ENCODE measurements at places on chromosomes 4 and X. TPM values are rescaled to one million over a fixed set of nuclear protein-coding genes. Genes with fewer than 3 reads are reported as not detected.

DNA sequence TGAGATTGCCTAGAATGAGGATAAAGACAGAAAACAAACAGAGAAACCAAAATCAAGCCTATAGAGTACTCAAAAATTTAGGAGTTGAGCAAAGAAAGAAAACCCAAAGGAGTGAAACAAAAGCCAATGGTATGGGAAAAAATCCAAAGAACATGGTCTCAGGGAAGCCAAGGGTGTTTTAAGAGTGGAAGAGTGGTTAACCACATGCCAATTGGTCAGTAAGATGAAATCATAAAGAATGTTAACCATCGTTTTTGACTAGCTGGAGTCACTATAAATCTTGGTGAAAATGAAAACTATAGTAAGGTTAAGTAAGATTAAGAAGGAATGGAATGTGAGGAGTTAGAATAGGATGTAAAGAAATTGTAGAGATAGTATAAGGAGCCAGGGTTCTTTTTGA, 64.7 kb upstream of the RPL34 start:
- no peak for DNase-seq

DNA sequence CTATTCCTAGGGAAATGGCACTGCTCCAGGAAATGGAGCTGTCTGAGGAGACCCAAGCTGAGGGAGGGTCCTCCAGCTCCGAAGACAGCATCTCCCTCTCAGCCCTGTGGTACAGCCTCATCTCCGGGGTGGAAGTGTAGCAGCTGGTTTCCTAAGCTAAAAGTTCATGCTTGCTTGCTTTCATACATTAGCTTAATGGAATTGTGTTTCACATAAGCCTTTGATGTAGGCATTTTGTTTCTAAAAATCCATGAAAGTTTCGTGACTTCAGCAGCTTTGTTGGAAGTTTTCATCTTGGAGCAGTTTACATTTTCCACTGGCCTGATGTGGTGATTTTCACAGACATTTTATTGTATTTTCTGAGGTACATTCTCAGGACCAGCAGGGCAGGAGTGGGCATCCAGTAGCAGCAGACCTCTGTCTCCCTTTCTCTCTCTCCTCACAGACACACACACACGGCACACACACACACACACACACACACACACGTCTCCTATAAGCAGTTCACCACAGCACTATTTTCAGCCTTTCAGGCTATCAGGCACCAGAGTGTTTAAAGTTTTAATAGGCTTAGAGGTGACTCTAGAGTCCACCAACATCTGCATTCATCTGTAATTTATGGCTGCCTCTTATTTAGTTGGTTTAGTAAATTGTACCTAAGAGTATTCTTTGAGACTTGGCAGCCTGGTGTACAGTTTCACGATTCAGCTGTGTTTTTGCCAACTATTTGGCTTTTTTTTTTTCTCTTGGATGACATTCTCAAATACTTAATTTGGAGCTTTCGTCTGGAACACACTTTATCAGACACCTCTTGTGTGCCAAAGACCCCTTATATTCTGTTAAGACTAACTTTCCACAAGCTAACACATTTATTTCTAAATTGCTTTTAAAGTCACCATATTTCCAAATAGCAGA, 225.8 kb upstream of the SFRP2 start:
- no peak for DNase-seq

DNA sequence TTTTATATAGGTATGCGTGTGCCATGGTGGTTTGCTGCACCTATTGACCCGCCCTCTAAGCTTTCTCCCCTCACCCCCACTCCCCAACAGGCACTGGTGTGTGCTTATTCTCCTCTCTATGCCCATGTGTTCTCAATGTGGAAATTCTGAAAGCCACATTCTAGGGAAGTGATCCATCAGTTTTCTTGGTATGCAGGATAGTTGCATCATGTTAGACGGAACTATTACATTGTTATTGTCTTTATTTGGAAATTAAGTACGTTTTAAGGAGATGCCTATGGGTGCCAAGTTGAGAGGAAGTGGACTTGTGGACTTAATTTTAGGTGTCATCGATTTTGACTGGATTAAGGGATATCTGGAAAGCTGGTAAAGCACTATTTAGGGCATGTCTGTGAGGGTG, 204.6 kb downstream of the RBM46 start:
- DNase-seq = no peak

DNA sequence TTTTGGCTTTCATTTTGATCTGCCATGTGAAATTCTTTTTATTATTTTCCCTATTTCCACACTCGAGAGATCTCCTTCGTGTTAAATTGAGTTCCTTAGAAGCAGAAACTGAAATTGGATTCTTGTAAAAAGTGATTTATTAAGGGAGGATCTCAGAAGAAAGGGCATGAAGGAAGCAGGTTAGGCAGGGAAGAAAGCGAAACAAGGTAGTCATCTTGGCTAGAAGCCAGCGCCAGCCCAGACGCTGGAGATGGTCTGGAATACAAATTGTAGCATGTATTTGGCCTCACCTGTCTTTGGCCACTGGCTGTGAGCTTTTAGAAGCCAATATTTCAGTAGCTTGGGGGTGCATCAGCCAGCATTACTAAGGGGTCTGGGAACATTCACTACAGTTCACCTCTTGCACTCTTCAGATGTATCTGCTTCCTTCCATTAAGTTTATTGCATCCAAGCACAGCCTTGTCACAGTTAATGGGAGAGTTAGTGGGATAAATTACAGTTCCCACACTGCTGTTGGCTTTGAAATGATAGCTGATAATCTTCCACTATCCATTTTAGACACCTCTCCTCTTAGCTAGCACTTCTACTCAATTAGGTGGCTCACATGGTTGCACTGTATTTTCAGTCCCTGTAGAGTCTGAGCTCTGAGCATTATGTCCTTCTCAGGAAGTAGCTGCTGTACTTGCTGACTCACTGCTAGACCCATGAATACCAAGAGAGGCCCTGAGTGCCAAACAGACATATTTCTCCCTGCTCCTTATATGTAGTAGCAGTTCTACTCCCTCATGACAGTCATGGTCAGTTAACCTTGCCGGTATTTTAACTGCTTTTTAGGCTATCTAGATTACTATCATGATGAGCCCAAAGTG, 14.6 kb downstream of the GRXCR1 start:
- no peak for DNase-seq

DNA sequence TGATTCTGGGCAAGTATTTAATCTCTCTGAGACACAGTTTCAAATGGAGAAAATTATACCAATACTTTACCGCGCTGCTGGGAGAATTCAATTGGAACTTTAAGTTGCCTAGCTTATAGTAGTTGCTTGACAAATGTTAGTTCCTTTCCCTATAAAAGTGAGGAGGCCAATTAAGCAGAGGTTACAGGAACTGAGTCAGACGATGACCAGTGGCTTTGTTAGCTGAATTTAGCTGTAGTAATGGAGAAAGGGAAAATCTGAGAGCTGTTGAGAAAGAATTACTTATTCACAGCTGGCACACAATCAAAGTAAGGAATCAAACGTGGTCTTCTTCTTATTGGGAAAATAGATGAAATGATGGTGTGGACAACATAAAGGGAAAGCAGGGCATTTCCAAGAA, 29.6 kb downstream of the SMARCA1 start:
- DNase-seq = no peak

DNA sequence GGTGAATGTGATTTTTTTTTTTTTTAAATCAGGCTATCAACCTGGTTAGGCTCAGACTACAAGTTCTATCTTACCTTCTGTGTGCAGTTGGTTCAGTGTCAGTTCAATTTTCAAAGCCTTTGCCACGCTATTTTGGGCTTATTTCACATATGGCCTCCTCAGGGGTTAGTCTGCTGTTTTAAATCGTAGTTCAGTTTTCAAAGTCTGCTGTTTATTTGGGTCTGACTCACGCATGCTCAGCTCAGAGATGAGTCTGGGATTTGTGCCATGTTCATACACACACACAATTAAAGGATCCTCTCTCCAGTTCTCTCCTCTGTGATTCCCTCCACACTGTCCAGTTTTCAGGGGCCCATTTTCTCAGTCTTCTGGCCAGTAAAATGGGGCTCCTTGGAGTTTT, 32.3 kb upstream of the ZFX start:
- no peak for DNase-seq

DNA sequence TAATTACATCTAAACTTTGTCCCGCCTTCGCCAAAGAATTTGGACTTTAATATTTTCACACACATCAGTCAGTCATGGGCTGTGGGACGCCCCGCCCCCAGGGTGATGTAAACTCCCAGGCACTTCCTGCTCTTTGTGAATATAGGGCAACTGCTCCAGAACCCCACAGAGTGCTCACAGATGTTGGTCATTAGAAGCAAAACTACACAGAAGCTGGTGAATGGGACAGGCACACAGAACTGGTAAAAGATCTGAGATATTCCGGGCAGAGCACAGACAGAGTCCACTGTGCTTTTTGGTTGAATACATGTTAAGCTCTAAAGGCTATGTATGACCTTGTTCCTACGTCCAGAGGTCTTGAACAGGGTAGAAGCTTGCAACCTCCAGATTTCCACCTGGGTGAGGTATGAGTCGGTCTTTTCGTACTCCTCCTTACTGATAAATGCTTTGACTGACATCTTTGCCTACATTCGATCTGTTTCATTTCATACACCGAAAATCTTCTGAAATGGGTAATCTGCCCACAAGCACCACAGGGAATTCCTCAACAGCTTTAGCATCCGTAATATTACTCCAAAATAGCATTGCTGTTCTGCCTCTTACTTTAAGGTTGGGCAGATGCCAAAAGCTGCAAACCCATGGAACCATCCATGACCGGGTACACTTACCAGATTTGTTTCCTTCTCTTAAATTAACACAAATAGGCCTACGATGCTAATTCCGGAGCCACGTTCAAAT, 144.6 kb downstream of the AMELX start:
- no peak for DNase-seq

DNA sequence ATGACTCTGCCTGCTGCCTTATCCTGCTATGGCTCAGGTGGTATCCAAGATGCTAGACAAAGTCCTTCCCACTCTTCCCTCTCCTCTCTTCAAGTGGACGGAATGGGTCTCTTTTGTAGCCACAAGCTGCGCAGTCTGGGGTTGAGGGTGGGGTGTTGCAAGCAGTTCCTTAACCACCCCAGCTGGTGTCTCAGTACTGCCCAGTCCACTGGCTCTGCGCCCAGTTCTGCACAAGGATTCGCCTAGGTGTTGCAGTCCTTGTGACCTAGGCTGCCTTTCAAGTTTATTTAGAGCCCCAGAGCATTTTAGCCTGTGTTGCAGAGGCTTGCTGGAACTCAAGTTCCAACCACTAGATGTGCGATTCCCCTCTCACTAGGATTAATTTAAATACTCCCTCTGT, 120.7 kb downstream of the NEXMIF start:
- no peak for DNase-seq

NR3C2 gene
- 2.7 TPM for total RNA-seq

DNA sequence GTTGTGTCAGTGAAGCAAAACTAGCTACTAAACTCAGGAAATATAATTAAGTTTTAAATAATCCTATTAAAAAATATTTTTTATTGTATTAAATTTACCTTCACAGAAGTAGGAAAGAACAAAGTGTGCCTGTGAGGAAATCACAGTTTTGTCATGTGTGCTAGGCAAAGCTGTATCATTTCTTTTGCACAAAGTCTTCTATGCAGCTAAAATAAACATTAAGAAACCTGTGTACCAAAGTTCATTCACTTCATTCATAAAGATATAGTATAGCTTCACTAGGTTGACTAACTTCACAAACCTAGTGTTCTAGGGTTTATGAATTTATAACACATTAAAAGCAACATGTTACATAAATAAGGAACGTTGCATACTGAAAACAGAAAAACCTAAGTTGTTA, 131.0 kb downstream of the PDS5A start:
- no peak for DNase-seq

DNA sequence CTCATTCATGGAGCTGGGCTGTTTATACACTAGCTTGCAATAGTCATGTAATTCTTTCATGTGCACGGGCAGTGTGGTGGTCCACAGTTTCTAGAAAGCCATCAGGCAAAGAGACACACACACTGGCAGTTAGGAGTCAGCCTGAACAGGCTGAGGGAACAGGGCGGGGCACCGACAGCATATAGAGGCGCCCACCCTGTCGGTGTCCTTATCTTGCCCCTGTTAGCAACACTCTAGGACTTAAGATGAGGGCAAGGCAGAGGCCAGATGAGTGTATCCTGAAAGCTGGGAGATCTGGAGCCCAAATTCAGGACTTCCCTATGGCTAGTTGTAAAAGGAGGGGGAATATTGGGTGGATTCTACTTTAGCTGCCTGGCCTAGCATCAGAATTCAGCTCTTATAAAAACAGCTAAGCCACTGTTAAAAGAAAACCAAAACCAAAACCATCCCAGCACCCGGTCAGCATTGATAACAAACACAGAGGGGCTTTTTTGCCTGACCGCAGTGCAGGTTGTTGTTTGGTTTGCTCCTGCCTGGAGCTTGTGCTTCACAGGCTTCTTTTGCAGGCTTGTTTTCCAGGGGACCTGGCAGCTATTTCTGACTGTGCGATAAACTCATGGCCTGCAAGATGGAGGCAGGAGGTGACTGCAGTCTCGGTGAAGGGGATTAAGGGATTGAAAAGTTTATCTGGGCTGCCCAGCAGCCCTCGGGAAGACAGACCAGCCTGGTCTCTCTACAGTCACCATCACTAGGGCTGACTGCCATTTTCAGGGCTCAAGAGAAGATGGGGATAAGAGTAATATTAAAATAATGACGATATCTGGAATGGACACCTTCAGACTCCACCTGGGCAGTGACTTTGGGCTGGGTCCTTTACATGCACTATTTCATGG, 638.9 kb downstream of the MID1IP1 start:
- DNase-seq = no peak

GRCh38 chr4:67996127-67996526, 32.8 kb upstream of the TMPRSS11A start:
- no peak for DNase-seq

All from HCT116 (cell line).